ENCODE measurements at places on chromosomes 4 and X.
A peak's percentile ranks its signal among the peaks of the same experiment; 100 is the strongest.

- H3K27me3 ChIP-seq, result no peaks in the 10 kb centered on the region
- DNase-seq, result peak; percentile 1
- peaks cover 34% of the 10 kb centered on the region for H3K36me3 ChIP-seq
- no peak overlapping the region for H3K27ac ChIP-seq
- H3K4me1 ChIP-seq, result peaks cover 77% of the 10 kb centered on the region
- no peak overlapping the region for H3K4me3 ChIP-seq
Observed at GRCh38 chrX:1466232-1466661, 13.5 kb upstream of the ASMTL start.

GRCh38 chrX:103927030-103927429 is 35.4 kb upstream of the TMSB15B start:
- no peaks in the 10 kb centered on the region for H3K27me3 ChIP-seq
- H3K36me3 ChIP-seq, result peaks cover 9% of the 10 kb centered on the region
- H3K4me1 ChIP-seq, result peaks cover 18% of the 10 kb centered on the region
- no peak overlapping the region for H3K27ac ChIP-seq
- H3K4me3 ChIP-seq, result no peak overlapping the region

DNA sequence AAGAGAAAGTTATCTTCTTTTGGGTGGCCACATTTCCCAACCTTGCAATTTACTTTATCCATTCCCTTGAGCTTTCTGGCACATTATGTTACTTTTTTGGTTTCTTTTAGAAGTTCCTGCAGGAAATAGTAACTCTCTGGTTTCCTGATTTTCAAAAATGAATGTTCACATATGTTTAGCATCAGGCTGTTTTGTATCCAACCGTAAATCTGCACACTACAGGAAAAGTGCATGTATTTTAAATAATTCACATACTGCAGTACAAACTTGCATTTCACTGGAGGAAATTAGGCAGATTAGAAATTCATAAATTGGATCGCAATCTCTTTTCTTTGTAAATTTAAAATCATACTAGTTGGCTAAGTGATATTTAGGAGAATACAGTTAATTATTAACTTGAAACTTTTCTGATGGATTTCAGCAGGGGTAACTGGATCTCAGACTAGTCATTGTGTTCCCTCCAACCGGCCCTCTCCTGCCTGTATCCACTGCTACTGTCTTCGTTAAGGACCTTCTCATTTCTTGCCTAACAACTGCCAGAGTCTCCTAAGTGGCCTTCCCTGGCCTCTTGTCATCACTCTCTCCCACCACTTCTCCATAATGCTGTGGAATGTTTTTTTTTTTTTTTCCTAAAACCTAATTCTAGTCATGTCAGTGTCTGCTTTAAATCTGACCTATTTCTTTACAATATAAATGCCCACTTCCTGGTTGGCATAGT is 137.2 kb downstream of the UNC5C start:
- H3K36me3 ChIP-seq, result no peaks in the 10 kb centered on the region
- H3K27ac ChIP-seq, result no peak overlapping the region
- no peaks in the 10 kb centered on the region for H3K4me1 ChIP-seq
- no peak overlapping the region for H3K4me3 ChIP-seq
- H3K27me3 ChIP-seq, result peaks cover 4% of the 10 kb centered on the region
- no peak for DNase-seq

DNA sequence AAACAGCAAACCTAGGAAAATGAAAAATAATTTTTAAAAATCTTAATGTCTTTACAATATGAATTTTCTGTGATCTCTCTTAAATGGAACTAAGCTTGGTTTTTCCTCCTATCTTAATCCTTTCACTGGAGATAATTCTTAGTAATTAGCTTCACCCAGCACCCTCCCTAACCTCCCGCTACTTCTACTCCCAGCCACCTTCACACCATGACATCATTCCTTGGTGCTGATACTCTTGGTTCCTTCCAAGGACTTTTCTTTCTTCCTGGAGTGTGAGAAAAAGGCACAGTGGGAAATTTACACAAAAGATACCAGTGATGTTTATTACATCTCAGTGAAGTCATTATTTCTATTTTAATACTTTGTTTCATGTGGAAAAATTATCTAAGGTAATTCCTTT is 163.6 kb upstream of the PLAC1 start:
- H3K4me1 ChIP-seq, result peaks cover 2% of the 10 kb centered on the region
- no peak overlapping the region for H3K27ac ChIP-seq
- no peaks in the 10 kb centered on the region for H3K27me3 ChIP-seq
- H3K36me3 ChIP-seq, result peaks cover 6% of the 10 kb centered on the region
- no peak overlapping the region for H3K4me3 ChIP-seq
- DNase-seq, result no peak

GRCh38 chr4:78004270-78004669 is 52.9 kb upstream of the FRAS1 start:
- no peak overlapping the region for H3K27ac ChIP-seq
- no peak overlapping the region for H3K4me3 ChIP-seq
- no peak for DNase-seq
